ENCODE measurements at places on chromosomes 16 and 17. TPM values are rescaled to one million over a fixed set of nuclear protein-coding genes. Genes with fewer than 3 reads are reported as not detected.
A peak's percentile ranks its signal among the peaks of the same experiment; 100 is the strongest.

DNA sequence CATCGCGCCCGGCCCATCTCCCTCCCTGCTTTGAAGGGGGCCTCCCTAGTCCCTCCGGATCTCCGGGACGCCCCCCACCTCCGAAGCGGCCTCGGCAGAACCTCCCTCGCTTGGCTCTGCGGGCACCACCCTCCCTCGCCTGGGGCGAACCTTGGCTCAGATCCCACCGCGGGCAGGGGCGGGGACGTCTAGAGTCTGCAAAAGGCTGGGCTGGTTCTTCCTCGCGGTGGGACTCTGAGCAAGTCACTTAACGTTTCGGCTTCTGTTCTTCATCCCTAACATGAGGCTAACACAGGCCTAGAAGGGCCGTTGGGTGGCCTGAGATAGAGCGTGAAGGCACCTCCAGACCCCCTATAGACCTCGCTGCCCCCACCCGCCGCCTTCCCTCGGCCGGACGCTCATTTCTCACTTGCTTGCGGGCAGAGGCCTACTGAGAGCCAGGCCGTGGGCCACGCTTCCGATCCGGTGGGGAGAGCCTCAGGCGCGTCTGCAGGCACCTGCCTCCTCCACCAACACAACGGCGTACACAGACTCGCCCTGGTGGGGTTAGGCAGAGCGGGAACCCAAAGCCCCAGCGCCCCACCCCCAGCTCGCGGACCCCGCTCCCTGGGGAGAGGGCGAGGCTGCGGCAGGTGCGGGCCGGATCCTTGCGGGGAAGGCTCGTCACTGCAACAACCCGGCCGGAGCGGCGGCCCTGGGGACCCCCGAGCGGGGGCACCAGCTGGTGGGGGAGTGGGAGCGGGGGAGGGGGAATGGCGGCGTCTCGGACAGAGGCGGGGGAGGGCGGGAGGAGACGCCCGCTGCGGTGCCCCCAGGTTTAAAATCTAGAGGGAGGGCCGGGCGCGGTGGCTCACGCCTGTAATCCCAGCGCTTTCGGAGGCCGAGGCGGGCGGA is 5.4 kb downstream of the MYO1C start:
- peak; percentile 80 for DNase-seq

- no peak for DNase-seq
Measured at GRCh38 chr16:54595621-54596020, 309.0 kb upstream of the IRX3 start.

DNA sequence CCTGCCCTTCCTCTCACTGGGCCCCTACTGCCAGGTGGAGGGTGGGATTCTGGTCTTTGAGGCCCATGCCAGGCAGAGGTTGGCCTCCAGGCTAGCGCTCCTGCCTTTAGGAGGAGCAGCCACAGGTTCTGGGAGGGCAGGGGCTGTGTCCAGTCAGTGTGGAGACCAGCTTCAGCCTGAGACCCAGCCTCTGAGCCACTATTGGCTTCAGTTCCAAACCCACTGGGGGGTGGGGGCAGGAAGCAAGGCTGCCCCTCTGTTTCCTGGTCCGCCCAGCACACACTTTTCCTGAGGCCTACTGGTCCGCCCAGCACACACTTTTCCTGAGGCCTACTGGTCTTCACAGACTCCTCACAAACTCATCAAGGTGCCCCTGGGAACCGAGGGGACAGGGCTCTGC is 16.4 kb downstream of the SLC5A10 start:
- no peak for DNase-seq

Gene CDT1
- 23.1 TPM for total RNA-seq

Gene RPS15A
- total RNA-seq = 1,578 TPM

GRCh38 chr16:23679274-23679985 is 741 bp downstream of the PLK1 start:
- DNase-seq = peak; percentile 52

Gene SLC13A2
- total RNA-seq = not detected

DNA sequence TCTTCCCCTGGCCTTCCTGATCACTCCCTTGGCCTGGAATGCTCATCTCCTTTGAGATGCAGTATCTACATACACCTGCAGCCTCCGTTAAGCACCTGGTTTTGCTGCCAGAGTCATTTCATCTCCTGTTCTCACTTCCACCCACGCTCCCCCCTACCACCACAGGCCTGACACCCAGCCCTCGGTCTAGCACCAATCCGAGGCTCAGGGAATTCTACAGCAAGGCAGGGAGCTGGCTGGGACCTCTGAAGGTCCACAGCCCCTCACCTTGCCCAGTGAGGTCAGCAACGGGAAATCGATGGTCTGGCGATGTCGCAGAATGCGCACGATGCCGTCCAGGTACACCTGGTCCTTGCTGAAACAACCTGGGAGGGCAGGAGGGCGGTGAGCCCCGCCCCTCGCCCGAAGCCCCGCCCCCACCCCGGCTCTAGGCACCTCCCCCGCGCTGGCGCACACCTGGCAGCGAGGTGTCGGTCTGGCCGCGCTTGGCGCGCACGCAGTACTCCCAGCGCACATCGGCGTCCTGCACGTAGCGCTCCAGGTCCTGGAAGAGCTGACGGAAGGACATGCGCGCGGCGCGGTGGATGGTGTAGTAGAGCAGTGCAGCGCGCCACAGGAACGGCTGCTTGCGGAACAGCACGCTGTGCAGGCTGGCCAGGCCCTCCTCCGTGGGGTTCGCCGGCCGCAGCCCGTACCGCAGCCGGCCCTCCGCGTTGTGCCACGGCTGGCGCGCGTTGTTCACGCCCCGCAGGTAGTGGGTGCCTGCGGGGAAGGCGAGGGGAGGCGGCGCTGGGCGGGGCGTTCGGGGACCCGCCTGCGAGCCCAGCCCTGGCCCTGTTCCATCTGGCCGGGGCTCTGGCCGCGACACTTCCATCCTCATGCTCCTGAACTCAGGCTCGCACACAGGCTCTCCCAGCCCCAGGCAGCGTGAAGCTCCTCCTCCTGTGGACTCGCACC is 5.7 kb downstream of the MATCAP1 start:
- peak; percentile 72 for DNase-seq

- no peak for DNase-seq
Measured at GRCh38 chr17:43987131-43988021, 17.0 kb upstream of the NAGS start.

Gene BEAN1
- total RNA-seq = 3.8 TPM

- DNase-seq = no peak
Measured at GRCh38 chr17:82559566-82560251, 40.2 kb downstream of the FOXK2 start.

DNA sequence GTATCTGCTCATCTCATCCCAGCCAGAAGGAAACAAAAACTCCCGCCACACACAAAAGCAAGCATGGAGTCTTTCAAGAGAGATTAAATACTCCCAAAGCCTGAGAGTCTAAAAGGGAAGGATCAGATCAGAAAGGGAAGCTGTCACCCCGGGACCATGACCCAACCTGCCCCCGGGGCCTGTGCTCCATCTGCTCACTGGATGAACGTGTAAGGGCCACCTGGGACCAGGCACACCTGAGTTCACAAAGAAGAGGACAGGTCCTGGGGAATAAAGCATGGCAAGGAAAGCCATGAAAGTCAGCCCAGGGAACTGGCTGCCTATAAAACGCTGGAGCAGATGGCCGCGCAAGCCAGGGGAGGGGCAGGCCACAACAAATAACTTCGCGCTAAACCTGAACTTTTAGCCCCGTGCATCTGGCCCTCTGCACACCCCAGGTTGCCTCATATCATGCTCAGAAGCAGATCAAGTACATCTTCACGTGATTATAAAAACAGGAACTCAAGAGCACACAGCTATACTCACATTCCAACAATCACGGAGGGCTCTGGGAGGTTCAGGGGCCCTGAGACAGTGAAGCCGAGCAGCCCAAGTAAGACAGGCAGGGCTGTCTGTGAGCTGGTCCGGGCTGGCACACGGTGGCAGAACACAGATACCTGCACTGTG is 3.4 kb downstream of the TMEM11 start:
- DNase-seq = no peak

Gene FLCN
- total RNA-seq = 27.7 TPM

GRCh38 chr17:1083451-1084187 is 86.7 kb downstream of the TIMM22 start:
- no peak for DNase-seq

DNA sequence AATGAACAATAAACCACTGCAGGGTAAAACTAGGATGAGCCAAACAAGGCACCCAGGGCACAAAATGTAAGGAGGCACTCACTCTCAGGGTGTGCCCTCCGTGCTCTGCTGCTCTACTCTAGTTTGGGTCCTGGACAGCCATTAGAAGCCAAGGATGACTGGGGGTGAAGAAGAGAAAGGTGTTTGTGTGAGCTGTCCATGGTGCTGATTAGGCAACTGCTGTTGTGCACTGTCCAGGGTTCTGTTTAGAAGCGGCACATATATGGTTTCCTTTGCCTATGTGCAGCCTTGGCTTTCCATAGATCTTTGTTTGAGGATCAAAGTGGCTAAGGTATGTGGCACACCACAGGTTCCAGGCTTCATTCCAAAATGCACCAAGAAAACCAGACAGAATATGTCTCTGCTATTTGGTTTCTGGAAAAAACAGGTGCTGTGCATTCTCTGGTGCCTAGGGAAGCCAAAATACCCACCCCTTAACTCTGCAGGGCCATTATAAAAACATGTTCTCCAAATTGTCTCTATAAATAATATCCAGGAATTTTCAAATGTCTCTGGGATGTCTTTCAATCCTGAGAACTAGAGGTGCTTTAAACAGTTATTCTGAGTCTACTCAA is 123.5 kb downstream of the CBLN1 start:
- peak; percentile 18 for DNase-seq

GRCh38 chr16:66539623-66540469 is 10.1 kb downstream of the TK2 start:
- DNase-seq = peak; percentile 61

Gene METRN
- 1,206 TPM for total RNA-seq

Gene ABCC11
- total RNA-seq = not detected

- no peak for DNase-seq
Measured at GRCh38 chr16:89108416-89108815, 14.8 kb downstream of the ACSF3 start.

Gene KCNH4
- not detected for total RNA-seq

GRCh38 chr16:83530293-83530692 is 277.5 kb upstream of the HSBP1 start:
- no peak for DNase-seq
